ENCODE measurements at places on chromosomes 16 and 17.

GRCh38 chr17:78434455-78435329 lies 56.2 kb downstream of the PGS1 start:
- no peaks in the 10 kb centered on the region for H3K36me3 ChIP-seq
- DNase-seq = no peak
- no peak overlapping the region for H3K27ac ChIP-seq

GRCh38 chr17:36856222-36856621 lies 81.1 kb upstream of the LHX1 start:
- H3K36me3 ChIP-seq = no peaks in the 10 kb centered on the region
- no peaks in the 10 kb centered on the region for H3K27me3 ChIP-seq
- H3K27ac ChIP-seq = peak overlapping the region; percentile 70
- peaks cover 37% of the 10 kb centered on the region for H3K4me1 ChIP-seq
- no peak overlapping the region for H3K4me3 ChIP-seq
- no peak for DNase-seq

GRCh38 chr17:43068570-43069367 lies 43.7 kb downstream of the RND2 start:
- no peak overlapping the region for H3K27ac ChIP-seq
- H3K4me3 ChIP-seq = no peak overlapping the region
- H3K27me3 ChIP-seq = no peaks in the 10 kb centered on the region
- no peaks in the 10 kb centered on the region for H3K4me1 ChIP-seq
- H3K36me3 ChIP-seq = peaks cover 75% of the 10 kb centered on the region

GRCh38 chr17:18262111-18262510 lies 1.6 kb downstream of the MIEF2 start:
- peaks cover 22% of the 10 kb centered on the region for H3K36me3 ChIP-seq
- no peak overlapping the region for H3K4me3 ChIP-seq
- no peak for DNase-seq
- no peaks in the 10 kb centered on the region for H3K27me3 ChIP-seq
- peaks cover 14% of the 10 kb centered on the region for H3K4me1 ChIP-seq

- no peak overlapping the region for H3K4me3 ChIP-seq
- peaks cover 7% of the 10 kb centered on the region for H3K27me3 ChIP-seq
- H3K4me1 ChIP-seq = no peaks in the 10 kb centered on the region
- no peak overlapping the region for H3K27ac ChIP-seq
Observed at GRCh38 chr16:64880994-64881393, 240.9 kb downstream of the CDH11 start.

DNA sequence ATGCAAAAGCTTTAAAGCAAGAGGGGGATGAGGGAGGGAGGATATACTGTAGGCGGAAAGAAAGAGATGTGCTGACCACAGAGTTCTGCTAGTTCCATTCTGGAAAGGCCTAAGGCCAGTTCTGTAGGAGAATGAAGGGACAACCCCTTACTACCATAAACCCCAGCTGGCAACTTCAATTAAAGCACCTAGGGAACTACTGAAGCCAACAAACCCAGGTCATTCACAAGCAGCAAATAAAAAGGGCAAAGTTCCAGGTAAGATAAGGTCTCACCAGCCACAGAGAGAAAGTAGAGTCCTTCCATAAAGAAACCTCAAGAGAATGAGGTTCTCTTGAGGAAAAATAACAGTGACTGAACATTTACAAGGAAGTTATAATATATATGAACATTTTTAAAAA lies 12.8 kb downstream of the TERF2 start:
- no peak overlapping the region for H3K4me3 ChIP-seq
- no peak for DNase-seq
- peaks cover 76% of the 10 kb centered on the region for H3K36me3 ChIP-seq
- H3K27me3 ChIP-seq = no peaks in the 10 kb centered on the region
- H3K27ac ChIP-seq = no peak overlapping the region
- H3K4me1 ChIP-seq = no peaks in the 10 kb centered on the region

DNA sequence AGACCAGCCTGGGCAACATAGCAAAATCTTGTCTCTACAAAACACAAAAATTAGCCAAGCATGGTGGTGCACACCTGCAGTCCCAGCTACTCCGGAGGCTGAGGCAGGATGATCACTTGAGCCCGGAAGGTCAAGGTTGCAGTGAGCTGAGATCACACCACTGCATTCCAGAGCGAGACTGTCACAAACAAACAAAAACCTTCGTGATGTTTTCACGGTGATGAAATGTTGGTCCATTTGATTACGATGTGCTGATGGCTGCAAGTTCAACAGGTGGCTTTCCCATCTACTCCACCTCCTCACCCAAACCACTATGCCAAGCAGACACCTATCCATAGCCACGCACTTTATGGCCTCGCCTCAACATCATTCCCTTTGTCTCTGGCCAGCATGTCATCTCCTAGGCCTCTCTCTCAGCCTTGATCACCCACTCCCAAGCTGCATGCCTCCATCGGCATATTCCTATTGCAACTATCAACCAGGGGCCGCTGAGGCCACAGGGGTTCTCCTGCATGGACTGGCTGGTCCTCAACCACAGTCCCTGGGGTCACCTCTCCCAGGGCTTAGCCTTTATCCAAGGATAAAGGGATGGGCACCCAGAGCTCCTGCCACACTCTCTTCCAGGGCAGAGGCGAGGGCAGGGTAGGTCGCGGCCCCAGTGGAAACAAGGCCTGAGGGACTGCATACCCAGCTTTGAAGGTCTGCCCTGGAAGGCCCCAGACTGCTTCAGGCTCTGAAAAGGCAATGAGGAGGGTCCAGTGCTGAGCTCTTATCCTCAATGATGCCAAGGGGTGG lies 17.1 kb upstream of the ALOX15B start:
- H3K27me3 ChIP-seq = no peaks in the 10 kb centered on the region
- H3K27ac ChIP-seq = no peak overlapping the region
- H3K4me1 ChIP-seq = peaks cover 34% of the 10 kb centered on the region
- no peaks in the 10 kb centered on the region for H3K36me3 ChIP-seq

DNA sequence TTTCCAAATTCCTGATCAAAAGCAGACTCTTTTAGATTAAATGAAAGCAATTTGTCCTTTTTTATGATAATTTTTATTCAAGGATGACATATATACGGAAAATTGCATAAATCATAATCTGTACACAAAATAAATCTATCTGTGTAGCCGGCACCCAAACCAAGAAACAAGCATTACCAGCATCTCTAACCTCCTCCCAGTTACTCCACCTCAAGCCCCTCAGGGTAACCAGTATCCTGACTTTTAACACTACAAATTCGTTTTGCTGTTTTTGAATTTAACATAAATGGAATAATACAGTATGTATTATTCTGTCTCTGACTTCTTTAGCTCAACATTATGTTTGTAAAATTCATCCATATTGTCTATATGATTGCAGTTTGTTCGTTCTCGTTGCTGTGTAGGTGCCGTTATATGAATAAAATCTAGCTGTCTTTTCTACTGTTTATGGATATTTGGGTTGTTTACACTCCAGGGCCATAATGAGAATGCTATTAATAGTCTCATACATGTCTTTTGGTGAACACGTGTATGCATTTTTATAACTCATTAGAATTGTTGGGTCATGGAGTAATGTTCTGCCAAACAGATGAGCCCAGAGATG lies 1.0 kb downstream of the TEKT1 start:
- H3K27ac ChIP-seq = no peak overlapping the region
- H3K4me3 ChIP-seq = no peak overlapping the region

DNA sequence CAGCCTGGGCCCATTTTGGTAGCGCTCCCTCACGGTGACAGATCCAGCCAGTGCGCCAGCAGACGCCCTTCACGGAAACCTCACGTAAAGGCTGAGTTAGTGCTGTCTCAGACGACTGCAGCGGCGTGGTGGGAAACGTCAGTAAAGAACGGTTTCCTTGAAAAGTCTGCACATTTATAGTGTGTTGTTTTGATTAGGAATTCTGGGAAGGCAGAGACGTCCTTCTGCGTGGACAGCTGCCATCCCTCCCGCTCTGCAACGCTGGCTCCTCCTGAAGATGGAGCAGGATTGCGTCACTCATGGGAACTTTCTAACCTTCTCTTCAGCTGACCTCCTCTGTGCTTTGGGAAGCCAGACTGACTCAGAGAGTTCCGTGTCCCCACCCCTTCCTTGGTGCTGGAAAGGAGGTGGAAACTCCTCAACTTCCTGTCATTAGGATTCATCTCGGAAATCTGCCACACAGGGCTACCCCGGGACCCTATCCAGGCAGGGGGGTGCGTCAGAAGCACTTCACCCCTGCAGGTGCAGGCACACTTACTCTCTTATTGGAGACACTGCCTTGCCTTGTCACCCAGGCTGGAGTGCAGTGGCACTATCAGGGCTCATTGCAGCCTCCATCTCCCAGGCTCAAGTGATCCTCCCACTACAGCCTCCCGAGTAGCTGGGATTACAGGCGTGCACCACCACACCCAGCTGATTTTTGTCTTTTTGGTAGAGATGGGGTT lies 24.3 kb upstream of the CRISPLD2 start:
- no peak overlapping the region for H3K4me3 ChIP-seq
- no peaks in the 10 kb centered on the region for H3K36me3 ChIP-seq
- H3K4me1 ChIP-seq = no peaks in the 10 kb centered on the region
- H3K27me3 ChIP-seq = no peaks in the 10 kb centered on the region
- H3K27ac ChIP-seq = no peak overlapping the region
- no peak for DNase-seq

GRCh38 chr16:66908116-66908515 lies 10.6 kb downstream of the CDH16 start:
- peaks cover 2% of the 10 kb centered on the region for H3K4me1 ChIP-seq
- no peak overlapping the region for H3K27ac ChIP-seq
- H3K27me3 ChIP-seq = no peaks in the 10 kb centered on the region
- no peaks in the 10 kb centered on the region for H3K36me3 ChIP-seq
- no peak overlapping the region for H3K4me3 ChIP-seq
- no peak for DNase-seq

GRCh38 chr17:75571197-75571884 lies 16.3 kb upstream of the MYO15B start:
- H3K27ac ChIP-seq = no peak overlapping the region
- H3K4me1 ChIP-seq = no peaks in the 10 kb centered on the region
- DNase-seq = no peak

DNA sequence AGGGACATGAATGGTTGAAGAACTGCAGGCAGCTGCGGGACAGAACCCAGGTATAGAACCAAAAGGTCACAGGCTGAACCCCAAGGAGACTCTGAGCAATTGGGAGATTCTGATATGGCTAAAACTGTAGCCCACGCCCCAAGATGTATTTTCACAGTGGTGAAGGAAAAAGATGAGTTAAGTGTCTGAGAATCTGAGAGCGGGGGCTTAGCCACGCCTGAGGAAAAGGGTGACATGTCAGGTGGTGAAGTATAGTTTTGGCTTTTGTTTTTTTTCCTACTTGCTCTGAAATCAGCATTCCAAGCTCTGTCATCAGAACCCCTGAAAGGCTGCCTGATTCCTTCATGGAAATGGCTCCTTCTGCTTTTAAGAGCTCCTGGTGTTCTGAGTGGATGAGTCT lies 73.3 kb downstream of the AKAP1 start:
- no peak overlapping the region for H3K4me3 ChIP-seq
- no peaks in the 10 kb centered on the region for H3K36me3 ChIP-seq
- H3K27me3 ChIP-seq = no peaks in the 10 kb centered on the region
- peak overlapping the region; percentile 47 for H3K27ac ChIP-seq
- no peak for DNase-seq
- no peaks in the 10 kb centered on the region for H3K4me1 ChIP-seq

- H3K4me1 ChIP-seq = peaks cover 3% of the 10 kb centered on the region
- no peak overlapping the region for H3K27ac ChIP-seq
- no peak for DNase-seq
- peaks cover 34% of the 10 kb centered on the region for H3K36me3 ChIP-seq
- H3K4me3 ChIP-seq = no peak overlapping the region
Observed at GRCh38 chr17:9658593-9659211, 13.4 kb downstream of the USP43 start.

DNA sequence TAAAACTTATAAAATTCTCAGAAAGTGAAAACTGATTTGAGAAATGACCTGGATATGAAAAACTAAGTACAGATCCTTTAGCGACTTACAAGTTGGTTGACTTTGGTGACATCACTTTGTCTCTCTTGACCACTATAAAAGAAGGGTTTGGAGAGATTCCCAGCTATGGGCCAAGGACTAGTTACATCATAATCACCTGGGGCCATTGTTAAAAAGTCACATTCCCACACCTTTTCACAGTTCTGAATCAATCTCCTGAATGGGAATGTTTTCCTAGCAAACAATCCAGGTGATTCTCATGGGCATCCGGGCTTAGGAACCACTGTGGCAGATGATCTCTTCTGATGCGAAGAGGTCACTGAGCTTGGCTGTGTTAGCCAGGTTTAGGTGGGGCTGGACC lies 620 bp upstream of the VWA3A start:
- H3K4me3 ChIP-seq = no peak overlapping the region
- no peaks in the 10 kb centered on the region for H3K27me3 ChIP-seq
- DNase-seq = no peak
- H3K36me3 ChIP-seq = peaks cover 8% of the 10 kb centered on the region

DNA sequence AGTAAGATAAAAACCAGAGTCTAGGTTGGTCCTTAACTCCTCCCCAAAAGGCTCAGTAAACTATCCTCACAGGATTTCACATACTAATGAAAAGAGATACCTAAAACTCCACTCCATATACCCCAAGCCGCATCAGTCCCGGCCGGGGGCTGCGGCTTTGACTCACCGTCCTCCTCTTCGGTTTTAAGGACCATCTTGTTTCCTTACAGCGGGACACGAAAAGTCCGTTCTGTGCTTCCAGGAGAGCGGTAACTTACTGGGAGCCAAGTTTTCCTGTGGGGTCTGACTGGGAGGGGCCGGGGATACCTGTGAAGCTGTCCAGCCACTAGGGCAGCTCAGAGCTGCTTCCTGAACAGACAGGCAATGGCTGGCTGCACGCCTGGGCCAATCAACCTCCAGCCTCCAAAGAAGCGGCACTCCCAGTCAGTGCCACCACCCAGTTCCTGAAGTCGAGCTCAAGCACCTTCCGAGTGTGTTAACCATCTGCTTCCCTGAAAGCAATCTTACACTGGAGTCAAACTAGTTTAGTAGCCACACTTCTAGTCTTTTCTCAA lies 45.5 kb downstream of the CYTH1 start:
- peak overlapping the region; percentile 95 for H3K27ac ChIP-seq
- no peaks in the 10 kb centered on the region for H3K27me3 ChIP-seq
- H3K36me3 ChIP-seq = no peaks in the 10 kb centered on the region
- peak; percentile 93 for DNase-seq
- H3K4me3 ChIP-seq = peak overlapping the region; percentile 45

- no peak overlapping the region for H3K27ac ChIP-seq
- peaks cover 33% of the 10 kb centered on the region for H3K27me3 ChIP-seq
- no peaks in the 10 kb centered on the region for H3K4me1 ChIP-seq
Observed at GRCh38 chr16:51161440-51162195, 10.5 kb upstream of the SALL1 start.

GRCh38 chr17:57988301-57989250 lies 522 bp upstream of the VEZF1 start:
- H3K4me1 ChIP-seq = peaks cover 24% of the 10 kb centered on the region
- H3K4me3 ChIP-seq = peak overlapping the region; percentile 63
- peak overlapping the region; percentile 92 for H3K27ac ChIP-seq
- no peaks in the 10 kb centered on the region for H3K27me3 ChIP-seq
